ENCODE measurements at places on chromosomes 4 and X.
A peak's percentile ranks its signal among the peaks of the same experiment; 100 is the strongest.

- DNase-seq: no peak
Measured at GRCh38 chr4:108821351-108821930, 58.6 kb upstream of the ETNPPL start.

DNA sequence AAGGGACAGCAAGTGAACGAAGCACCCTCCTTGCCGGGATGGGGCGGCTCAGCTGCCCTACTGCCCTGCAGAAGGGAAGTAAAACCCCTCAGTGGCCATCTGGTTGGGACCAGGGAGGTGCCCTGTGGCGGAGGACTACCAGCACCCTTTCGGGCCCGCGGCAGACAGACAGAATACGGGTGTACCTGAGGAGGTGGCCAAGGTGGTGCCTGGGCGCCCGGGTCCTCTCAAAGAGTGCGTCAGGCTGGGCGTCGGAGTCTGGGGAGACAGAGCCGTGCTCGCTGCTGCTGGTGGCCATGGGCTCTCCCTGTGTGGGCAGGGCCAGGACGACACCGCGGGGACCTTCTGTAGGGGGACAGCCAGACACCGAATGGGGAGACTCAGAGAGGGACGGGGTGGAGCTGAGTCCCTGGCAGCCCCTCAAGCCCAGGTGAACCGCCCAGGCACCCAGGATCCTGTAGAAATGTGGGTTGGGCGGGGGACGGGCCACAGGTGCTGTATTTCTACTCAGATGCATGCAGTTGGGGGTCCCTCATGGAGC, 29.7 kb downstream of the PDHA1 start:
- DNase-seq: no peak

DNA sequence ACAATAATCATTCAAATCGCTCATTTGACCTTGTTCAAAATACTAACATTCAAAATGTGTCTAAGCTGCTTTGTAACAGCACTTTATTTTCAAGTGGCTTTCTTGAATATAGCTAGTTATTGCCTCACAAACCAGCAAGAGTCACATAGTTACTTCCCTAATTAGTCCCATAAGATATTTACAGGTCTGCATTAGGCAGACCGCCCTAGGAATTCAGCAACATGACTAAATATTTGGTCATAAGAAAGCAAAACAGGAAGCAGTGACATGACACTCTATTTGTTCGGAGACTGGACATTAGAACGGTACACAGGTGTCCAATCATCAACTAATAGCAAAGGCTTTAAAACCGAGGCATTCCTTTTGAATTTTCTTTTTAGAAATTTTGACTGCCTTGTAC, 262.0 kb downstream of the COL25A1 start:
- DNase-seq: no peak

GRCh38 chrX:150146271-150146896, 208.1 kb upstream of the EOLA2 start:
- DNase-seq: no peak

DNA sequence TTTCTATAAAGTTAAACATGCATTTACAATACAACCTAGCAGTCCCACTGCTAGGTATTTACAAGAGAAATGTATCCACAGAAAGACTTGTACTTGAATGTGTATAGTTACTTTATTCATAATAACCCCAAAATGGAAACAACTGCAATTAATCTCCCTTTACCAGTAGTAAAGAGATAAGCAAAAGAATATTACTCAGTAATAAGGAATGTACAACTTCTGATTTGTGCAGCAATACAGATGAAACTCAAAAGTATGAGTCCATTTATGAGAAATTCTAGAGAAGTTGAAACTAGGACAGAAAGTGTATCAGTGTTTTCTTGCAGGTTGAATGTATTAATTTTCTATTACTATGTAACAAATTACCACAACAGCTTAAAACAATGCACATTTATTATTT, 15.2 kb downstream of the USP53 start:
- DNase-seq: no peak

DNA sequence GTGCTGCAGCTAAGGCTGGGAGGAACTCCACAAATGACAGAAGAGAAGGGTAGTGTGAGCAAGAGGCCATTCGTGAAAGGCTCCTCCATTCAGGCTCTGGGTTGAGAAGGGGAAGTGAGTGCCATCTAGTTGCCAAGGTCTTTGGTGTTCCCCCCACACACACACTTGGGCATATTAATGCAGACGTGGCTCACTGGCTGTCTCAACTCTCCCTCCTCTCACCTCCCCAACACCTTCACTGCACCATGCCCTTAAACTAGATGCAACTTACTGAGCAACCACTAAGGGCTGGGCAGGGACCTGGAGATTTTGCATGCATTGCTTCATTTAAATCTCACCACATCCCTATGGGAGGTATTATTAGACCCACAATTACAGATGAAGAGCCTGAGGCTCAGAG, 8.7 kb downstream of the CLRN2 start:
- no peak for DNase-seq

GRCh38 chr4:9704551-9705332, 76.7 kb upstream of the DRD5 start:
- no peak for DNase-seq

- no peak for DNase-seq
Measured at GRCh38 chrX:20663336-20663735, 396.6 kb upstream of the RPS6KA3 start.

- no peak for DNase-seq
Measured at GRCh38 chrX:130803537-130803936, 99.5 kb downstream of the ENOX2 start.

DNA sequence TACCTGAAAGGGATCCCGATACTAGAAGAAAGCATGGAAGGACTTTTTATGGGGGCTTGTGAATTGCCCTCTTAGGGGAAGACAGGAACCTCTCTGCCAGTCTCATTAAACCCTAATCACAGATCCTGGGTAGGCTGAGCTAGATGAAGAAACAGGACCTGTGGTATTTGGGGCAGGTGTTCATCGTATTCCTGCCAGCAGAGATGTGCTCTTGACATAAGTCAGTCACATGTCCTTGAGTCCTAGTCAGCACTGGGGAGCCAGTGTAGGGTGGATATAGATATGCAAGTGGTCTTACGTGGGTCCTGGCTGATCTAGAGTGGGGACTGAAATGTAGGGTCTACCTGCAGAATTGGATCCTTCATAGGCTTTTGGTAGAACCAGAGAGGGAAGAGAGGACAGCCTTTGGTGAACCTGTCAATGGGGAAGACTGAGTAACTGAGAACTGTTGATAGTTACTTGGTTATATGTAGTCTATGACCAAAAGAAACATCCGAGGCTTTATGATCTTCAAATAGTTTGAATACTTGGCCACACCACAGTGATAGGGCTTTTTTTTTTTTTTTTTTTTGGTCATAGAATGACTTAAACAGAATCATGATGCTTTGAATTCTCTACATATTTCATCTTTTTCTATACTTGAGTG, 63.5 kb upstream of the WDR1 start:
- DNase-seq: no peak

- DNase-seq: no peak
Measured at GRCh38 chrX:44415639-44416386, 72.3 kb upstream of the EFHC2 start.

- no peak for DNase-seq
Measured at GRCh38 chr4:177444911-177445736, 2.9 kb upstream of the AGA start.

DNA sequence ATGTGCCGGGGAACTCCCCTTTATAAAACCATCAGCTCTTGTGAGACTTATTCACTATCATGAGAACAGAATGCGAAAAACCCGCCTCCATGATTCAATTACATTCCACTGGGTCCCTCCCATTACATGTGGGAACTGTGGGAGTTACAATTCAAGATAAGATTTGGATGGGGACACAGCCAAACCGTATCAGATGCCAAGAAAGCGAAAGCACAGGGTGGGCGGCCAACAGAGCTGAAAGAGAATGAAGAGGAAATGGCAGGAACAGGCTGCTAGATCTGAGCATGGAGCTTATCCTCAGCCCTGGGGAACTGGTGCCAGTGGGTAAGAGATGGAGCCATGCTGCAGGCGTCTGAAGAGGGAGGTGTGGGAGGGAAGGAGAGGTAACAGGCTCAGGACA, 117.7 kb upstream of the PNPLA4 start:
- no peak for DNase-seq

GRCh38 chr4:186712690-186713089, 11.0 kb downstream of the FAT1 start:
- no peak for DNase-seq

- no peak for DNase-seq
Measured at GRCh38 chr4:113449410-113449974, 312.0 kb downstream of the CAMK2D start.

DNA sequence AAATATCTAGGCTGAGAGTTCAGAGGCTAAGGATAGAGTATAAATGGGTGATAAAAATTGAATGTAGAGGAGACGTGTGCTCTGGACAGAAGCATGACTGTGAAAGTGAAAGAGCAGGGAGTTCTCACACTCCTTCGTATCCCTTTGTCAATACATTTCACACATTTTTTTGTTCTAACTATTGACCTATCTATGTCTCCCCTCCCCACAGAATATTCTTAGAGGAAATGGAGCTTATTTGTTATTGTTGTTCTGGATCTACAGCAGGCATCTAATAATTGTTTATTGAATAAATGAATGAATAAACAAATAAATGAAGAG, 57.6 kb downstream of the ENPEP start:
- DNase-seq: no peak

DNA sequence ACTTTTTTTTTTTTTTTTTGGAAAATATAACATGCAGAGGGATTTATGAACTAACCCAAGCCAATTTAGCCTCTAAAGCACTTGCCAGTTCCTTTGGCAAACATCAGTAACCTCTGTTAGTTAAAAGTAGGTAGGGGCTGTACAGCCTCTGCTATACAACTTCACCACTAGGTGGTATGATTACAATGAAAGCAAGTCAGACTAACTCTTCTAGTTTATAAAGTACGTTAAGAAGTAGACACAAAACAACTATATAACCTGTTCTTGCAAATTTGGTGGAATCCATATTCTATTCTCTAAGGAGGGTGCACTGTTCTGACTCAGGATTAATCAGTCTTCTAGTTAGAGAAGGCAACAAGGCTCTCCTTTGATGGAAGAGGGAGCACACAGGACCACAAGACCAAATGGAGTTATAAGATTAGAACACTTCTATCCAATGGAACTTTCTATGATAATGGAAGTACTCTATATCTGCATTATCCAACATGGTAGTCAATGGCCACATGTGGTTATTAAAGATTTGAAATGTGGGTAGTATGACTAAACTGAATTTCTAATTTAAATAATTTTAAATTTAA, 12.8 kb downstream of the AIMP1 start:
- no peak for DNase-seq

- no peak for DNase-seq
Measured at GRCh38 chrX:40146262-40147125, 48.7 kb upstream of the BCOR start.

- no peak for DNase-seq
Measured at GRCh38 chrX:103792916-103793544, 16.4 kb downstream of the PLP1 start.

GRCh38 chr4:56408978-56409377, 21.7 kb upstream of the AASDH start:
- DNase-seq: no peak

DNA sequence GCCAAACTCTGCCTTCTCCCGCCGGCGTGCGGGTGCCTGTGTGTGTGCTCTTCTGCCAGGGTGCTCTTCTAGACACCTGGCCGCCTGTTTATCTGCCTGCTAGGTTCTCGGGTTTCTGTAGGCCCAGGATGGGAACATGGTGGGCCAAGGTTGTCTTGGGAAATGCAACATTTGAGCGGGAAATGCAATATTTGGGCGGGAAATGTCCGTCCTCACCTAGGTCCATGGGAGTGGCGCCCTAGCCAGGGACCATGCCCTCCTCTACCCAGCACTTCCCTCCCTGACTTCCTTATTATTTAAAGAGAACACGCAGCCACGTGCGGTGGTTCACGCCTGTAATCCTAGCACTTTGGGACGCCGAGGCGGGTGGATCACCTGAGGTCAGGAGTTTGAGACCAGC, 392.6 kb downstream of the FAT4 start:
- DNase-seq: no peak

- DNase-seq: peak; percentile 6
Measured at GRCh38 chrX:107537815-107538214, 88.4 kb downstream of the FRMPD3 start.

GRCh38 chrX:43718546-43718945, 62.4 kb downstream of the MAOA start:
- DNase-seq: no peak

DNA sequence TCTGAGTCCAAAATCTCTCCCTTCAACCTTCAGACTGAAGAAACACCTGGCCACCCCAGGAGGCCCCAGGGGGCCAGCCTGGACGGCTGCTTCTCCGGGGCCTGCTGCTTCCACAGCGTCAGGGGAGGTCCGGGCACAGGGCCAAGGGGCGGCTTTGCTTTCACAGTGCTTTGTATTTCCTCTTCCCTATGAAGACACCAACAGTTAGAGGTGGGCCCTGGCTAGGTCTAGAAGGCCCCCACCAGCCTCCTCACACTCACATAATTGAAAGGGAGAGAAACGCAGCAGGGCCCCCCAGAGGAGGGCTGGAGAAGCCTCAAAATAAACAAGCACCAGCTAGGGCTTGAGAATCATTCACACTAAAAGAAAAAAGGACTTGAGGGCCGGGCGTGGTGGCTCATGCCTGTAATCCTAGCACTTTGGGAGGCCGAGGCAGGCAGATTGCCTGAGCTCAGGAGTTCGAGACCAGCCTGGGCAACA, 17.8 kb downstream of the SCD5 start:
- no peak for DNase-seq

- DNase-seq: no peak
Measured at GRCh38 chrX:68175562-68175961, 257.7 kb downstream of the OPHN1 start.

GRCh38 chrX:78957768-78958130, 12.6 kb downstream of the P2RY10 start:
- no peak for DNase-seq

- no peak for DNase-seq
Measured at GRCh38 chr4:7912826-7913225, 26.8 kb downstream of the AFAP1 start.

GRCh38 chr4:77204621-77205020, 47.6 kb downstream of the CCNG2 start:
- no peak for DNase-seq

DNA sequence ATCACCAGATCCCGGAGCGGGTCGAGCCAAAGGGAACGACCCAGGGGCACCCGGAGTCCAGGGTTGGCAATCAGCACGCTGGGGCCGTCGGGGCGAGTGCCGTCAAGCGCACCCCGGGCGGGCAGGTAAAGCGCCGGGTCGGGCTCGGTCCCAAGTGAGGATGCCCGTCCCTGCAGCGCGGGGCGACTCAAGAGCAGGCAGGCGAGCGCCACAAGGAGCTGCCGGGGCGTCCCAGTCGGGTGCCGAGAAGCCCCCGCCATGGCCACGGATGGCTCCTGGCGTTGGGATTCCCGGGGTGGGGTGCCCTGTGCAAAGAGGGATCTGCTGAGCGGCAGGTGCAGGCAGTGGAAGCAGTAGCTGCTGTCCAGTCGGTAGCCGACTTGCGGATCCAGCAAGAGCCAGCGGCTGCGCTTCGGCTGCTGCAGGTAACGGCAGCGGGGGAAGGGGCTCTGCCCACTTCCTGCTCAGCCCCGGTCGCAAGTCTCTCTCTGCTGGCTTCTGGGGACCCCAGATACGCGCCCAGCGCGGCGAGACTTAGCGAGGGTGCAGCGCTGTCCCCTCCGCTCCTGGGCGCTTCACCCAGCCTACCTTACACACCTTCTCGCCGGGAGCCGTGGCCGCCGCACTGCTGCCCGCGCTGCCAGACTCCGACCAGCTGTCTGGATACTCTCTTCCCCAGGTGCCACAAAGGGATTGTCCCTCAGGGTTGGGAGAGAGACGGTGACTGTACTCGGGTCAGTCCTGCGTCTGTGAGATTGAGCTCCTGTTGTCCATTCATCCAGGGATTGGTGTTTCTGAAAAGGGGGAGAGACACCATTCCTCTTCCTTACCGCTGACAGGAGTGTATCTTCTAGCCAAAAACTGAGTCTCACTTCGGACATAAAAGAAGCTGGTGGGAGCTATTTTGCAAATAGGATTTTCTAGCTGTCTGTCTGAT, at the start of gene FREM3:
Gene FREM3, minus strand, starts transcription at position 260 of the 937 bp plus-strand sequence. Its CDS starts 0 bp downstream, at position 260.
- no peak for DNase-seq

Measured in stimulated activated CD4-positive, alpha-beta T cell treated with anti-CD3 and anti-CD28 coated beads, Interleukin-2, amount 100 ng/mL, for 4 hours (primary cell).